ENCODE measurements at places on chromosomes 12 and 14. TPM values are rescaled to one million over a fixed set of nuclear protein-coding genes. Genes with fewer than 3 reads are reported as not detected.

DNA sequence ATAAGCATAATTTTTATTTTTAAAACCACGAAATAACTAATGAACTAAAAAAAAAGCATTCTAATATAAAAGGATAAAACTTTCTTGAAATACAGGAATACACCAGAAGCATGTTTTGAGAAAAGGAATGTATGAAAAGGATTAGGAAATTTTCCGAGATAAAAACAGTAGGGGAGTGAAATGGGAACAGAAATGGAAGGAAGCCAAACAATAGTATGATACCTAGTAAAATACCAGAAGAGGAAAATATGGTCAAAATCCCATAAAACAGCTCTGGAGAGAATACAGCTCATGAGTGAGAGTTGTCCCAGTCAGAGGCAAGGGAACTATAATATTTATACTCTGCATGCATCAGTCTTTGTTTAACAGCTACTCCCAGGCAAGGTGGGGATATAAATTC lies 1016.2 kb downstream of the SLC6A15 start:
- no peak for DNase-seq

Gene INHBC
- not detected for total RNA-seq

GRCh38 chr12:109871668-109872314 lies 8.6 kb downstream of the GLTP start:
- DNase-seq = no peak

DNA sequence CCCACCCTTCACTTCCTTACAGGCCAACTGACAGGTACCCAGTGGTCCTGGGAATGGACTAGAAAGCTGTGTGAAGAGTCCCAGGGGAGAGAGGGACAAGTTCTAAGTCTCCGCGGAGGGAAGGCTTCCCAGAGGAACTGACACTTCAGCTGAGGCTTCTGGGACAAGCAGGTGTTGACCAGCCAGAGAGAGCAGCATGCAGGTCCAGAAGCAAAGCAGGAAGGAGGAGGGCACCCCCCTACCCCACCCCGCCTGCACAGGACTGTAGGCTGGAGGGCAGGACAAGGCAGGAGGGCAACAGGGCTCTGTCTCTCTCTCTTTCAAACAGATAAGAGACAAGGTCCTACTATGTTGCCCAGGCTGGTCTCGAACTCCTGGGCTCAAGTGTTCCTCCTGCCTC lies 58.2 kb upstream of the CORO1C start:
- no peak for DNase-seq

- no peak for DNase-seq
These were observed 100.3 kb downstream of the LIN7A start for GRCh38 chr12:80837342-80837978.

DNA sequence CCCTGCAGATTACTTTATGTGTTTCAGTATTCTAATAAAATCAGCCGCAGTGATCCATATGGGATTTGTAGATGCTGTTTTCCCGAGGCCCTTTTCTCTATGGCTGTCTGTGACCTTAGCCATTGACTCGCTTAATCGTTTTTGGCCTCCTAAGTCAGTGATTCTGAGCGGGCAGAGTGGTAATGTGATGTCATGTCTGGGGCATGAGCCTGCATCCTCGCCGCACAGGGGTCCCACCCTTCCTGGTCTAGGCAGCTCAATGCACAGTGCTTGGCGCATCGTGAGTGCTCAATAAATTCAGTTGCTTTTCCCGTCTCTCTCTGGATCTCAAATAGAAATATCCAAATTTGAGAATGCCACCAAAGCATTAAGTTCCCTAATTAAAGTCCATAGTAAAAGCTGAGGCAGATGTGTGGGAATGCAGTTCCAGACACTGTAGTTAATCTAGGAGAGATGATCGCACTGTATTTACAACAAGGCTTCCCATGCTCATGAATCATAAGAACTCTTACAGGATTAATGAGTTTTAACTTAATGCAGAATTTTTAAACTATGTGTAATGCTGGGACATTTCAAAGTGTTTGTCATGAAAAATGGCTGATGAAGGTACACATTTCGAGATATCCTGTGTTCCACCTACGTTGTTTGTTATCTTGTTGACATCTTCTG lies 29.3 kb downstream of the HMGA2 start:
- DNase-seq = no peak

- no peak for DNase-seq
These were observed 300.5 kb downstream of the PRKD1 start for GRCh38 chr14:29627137-29627536.

Gene DNAJC22
- total RNA-seq = not detected

DNA sequence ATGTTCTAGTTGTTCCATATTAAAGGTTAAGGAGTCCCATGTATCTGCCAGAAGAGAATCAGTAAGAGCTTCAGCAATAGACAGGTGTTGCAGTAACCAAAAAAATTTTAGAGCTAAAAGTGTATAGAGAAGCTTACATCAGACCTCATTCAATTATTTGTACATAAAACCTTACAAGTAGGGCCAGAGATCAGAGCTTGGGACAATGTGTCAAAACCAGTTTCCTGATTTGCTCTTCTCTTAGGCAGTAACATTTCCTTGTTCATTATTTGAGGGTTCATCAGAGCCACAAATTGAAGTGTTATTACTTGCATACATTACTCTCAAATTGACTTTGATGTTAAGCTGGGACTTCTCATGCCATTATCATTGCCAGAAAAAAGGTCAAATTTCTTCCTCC lies 55.5 kb upstream of the ATXN7L3B start:
- no peak for DNase-seq

DNA sequence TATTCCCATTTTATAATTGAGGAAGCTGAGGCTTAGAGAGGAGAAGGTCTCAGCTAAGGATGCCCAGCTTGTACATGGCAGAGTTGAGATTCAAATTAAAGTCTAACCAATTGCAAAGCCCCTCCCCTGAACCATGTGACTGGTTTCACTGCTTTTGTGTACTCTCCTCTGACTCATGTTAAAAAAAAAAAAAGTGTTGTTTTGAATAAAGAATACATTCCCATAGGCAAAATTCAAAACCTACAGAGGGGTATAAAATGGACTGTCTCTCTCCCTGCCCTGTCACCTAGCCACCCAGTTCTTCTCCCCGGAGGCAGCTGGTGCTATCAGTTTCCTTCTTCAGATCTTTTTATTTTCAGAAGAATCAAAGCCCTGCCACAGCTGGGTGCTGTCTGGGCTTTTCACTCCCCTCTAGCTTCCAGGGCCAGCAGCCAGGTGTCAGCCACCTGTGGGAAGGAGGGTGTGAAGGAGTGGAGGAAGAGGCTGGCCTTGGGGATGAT lies 5.4 kb downstream of the PSMD9 start:
- DNase-seq = no peak

Gene RIPK3
- 33.7 TPM for total RNA-seq

Gene A2M
- total RNA-seq = not detected

DNA sequence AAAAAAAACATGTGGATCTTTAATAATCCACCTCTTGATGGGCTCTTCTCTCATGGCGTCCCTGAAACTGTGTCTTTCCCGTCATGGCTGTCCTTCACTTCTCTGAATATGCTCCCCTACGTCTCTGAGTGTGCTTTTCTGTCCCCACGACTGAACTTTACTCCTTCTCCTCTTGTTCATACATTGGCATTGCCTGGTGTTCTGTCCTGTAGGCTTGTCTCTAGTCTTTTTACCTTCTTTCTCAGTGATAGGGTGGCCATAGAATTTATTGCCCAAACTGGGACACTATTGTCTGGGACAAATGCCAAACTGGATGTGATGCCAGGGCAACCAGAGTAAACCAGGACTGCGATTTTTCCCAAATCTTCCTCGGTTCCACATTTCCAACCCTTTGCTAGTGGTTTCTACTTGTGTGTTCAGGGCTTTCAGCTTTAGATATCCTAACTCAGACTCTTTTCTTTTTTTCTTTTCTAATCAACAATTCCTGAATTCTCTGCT lies 202.2 kb downstream of the ATP23 start:
- no peak for DNase-seq

Gene YBX3
- total RNA-seq = 14.8 TPM

GRCh38 chr12:85820101-85820500 lies 16.1 kb downstream of the RASSF9 start:
- DNase-seq = no peak

- no peak for DNase-seq
These were observed 9.1 kb downstream of the PRKCH start for GRCh38 chr14:61330511-61330910.

DNA sequence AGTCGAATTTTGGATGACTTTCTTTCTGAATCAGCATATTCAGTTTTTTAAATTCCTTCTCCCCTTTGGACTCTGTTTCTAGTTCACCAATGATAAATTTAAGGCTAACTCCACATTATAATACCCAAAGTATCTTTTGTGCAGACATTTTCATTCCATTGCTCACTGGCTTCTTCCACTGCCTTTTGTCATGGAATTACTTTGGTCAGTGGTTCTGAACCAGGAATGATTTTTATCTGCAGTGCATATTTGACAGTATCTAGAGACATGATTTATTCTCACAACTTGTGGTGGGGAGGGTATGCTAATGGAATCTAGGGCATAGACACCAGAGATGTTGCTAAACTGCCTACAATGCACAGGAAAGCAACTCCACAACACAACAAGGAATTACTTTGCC lies 234.4 kb upstream of the PRKD1 start:
- no peak for DNase-seq

Gene STX2
- 26.7 TPM for total RNA-seq

DNA sequence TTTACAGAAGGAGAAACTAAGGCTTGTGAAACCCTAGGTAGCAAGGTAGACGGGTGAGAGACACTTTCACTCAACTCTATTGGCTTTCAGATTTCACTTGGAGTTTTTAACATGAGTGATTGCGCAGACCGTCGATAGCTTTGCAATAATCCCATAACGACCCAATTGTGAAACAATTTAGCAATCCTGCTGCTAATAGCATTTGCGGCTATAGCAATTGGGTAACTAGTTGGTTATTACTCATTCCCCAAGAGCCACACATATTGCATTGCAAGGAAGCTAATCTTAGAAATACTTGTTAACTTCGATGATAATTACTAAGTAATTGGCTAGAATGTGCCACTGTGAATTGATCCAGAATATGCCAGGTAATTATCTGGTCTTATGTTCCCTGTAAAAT lies 159.9 kb upstream of the NOS1 start:
- DNase-seq = no peak

DNA sequence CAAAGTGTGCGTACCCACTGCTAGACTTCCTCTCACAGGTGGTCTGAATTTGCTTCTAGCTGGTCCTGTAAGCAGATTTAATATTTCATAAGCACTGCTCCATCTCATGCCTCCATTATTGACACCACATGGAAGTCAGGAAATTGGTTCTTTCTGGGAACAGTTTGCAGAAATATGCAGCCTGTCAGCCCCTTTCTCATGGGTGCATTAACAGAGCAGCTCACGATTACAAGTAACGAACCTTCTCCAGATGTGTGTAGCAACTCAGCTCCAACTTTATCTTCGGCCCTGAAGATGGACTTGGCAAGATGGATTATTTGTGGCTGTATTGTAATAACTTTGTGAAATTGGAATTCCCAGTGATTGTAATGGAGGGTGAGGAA lies 214.5 kb upstream of the DDHD1 start:
- DNase-seq = no peak

Gene GRIN2B
- total RNA-seq = not detected

Gene FGF23
- not detected for total RNA-seq

Gene THTPA
- 13.3 TPM for total RNA-seq

Gene PTPN21
- not detected for total RNA-seq

GRCh38 chr14:67335781-67336180 lies 23.8 kb downstream of the ATP6V1D start:
- DNase-seq = no peak

DNA sequence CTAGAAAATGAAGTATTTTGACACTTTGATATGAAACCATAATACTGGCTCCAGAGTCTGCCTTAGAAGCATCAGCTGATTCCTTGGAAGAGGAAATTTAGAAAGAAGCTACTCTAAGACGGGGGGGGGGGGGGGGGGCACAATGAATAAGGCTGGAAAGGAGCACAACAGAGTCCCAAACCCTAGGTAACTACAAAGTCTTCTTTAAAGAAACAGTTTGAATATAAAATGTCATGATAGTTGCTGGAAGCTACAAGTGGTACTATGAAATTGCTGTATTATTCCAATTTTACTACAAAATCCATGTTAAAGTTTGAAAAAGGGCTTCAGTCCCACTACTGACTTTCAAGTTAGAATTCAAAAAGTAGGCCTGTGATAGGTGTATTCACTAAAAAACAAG lies 31.6 kb downstream of the CDK17 start:
- no peak for DNase-seq

DNA sequence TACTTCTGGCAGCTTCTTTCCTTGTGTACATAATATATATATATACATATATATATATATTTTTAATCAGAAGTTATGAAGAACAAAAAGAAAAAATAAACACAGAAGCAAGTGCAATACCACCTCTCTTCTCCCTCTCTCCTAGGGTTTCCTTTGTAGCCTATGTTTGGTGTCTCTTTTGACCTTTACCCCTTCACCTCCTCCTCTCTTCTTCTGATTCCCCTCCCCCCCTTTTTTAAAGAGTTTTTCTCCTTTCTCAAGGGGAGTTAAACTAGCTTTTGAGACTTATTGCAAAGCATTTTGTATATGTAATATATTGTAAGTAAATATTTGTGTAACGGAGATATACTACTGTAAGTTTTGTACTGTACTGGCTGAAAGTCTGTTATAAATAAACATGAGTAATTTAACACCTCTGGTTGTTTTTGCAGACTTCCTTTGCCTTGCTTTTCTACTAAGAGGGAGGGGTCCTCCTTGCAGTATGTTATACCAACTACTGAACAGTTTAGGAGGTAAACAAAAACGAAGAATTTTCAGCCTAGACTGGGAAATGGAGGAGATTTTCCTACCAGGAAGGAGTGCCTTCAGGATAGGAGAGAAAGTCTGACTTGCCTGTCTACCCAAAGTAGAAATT lies 3.6 kb upstream of the RPS26 start:
- no peak for DNase-seq

- no peak for DNase-seq
These were observed 4.8 kb downstream of the CDKN1B start for GRCh38 chr12:12721814-12722434.

DNA sequence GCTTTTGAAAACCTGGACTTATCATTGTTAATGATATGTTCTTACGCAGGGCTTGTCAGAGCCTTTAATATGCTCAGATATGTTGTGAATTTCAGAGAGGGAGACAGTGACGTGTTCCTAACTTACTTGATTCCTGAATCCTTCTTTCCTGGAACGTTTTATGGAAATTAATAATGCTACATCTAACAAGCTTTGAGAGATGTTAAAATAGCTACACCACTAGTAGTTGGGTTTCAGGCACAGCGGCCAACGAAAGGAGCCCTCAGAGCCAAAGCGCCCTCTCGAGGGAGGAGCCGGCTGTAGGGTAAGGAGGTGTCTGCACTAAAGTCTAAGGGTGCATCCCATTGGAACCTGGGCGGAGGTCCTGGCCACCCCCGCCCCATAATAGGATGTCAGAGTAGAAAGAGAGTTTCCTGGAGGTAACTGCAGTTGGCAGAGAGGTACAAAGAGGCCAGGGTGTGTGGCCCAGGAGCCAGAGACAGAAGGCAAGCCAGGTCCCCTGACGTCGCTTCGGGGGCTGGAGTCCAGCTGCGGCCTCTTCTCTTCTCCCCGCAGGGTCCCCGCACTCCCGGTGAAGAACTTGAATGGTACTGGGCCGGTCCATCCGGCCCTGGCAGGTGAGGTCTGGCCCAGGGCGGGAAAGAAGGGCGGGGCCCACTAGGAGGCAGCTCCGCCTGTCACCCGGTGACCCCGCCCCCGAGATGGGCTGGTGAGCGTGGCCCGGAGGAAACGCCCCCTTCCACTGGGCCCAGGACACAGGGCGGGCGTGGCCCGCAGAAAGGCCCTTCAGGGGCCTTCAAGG lies 36.3 kb downstream of the DTX1 start:
- DNase-seq = no peak
